Activated T-helper 1 cell treated with Interleukin-2 at 50 U/mL for 16 hours (primary cell): ENCODE measurements at places on chromosomes 3 and 15.

GRCh38 chr15:74626752-74627692, 11.4 kb downstream of the CLK3 start:
- DNase-seq: no peak

- no peak for DNase-seq
Measured at GRCh38 chr15:29369261-29369660, 99.6 kb upstream of the NSMCE3 start.

DNA sequence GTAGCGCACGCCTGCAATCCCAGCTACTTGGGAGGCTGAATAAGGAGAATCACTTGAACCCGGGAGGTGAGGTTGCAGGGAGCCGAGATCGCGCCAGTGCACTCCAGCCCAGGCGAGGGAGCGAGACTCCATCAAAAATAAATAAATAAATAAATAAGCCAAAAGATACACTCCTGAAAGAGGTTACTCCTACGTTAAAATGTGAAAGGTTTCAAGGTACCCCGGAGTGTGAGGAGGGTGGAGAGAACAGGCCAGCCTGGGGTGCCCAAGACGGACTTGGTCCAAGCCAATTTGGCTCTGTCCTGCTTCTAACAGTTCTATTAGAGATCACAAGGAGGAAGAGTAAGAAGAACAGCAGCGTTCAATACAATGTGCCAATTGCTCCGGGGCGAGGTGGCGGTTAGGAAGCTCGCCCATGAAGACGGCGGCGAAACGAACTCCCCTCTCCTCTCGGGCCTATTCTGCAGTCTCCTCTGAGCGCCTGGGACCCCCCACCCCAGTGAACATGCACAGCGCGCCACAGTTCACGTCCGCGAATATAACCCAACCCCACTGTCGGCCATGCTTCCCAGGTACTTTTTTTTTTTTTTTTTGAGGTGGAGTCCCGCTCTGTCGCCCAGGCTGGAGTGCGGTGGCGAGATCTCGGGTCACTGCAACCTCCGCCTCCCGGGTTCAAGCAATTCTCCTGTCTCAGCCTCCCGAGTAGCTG, 942 bp downstream of the ELP6 start:
- peak; percentile 7 for DNase-seq

GRCh38 chr3:114104414-114104813, 47.9 kb downstream of the QTRT2 start:
- DNase-seq: no peak

DNA sequence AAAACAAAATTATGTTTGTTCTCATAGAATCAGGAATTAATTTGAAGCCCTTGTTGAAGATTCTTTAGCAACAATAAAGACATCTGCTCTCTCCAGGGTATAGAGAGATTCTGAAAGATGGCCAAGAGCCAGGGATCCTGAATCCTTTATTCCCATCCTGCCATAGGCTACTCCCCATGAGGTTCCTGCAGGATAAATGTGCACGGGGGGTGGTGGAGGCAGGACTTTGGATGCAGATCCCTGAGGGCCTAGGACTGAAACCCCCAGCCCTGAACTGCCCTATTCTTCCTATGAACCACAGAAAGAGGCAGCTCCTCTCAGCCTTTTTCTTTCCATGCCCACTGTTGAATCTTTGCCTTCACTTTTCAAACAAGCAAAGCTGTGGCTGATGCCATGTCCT, 17.1 kb downstream of the TMEM108 start:
- no peak for DNase-seq

- no peak for DNase-seq
Measured at GRCh38 chr3:58013973-58014649, 5.9 kb downstream of the FLNB start.

DNA sequence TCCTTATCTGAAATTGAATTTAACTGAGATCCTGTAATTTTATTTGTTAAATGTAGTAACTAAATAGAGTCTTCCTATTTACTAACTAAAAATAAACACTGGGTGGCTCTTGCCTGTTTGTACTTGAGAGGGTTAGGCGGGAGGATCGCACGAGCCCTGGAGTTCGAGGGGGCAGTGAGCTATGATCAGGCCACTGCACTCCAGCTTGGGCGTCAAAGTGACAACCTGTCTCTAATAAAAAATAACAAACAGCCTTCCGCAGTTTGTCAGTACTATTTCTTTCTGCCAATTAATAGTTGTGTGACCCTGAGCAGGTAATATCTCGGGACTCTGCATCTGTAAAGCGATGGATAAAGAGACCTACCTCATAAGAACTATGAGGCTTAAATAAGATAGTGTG, 768 bp upstream of the PDE12 start:
- no peak for DNase-seq

DNA sequence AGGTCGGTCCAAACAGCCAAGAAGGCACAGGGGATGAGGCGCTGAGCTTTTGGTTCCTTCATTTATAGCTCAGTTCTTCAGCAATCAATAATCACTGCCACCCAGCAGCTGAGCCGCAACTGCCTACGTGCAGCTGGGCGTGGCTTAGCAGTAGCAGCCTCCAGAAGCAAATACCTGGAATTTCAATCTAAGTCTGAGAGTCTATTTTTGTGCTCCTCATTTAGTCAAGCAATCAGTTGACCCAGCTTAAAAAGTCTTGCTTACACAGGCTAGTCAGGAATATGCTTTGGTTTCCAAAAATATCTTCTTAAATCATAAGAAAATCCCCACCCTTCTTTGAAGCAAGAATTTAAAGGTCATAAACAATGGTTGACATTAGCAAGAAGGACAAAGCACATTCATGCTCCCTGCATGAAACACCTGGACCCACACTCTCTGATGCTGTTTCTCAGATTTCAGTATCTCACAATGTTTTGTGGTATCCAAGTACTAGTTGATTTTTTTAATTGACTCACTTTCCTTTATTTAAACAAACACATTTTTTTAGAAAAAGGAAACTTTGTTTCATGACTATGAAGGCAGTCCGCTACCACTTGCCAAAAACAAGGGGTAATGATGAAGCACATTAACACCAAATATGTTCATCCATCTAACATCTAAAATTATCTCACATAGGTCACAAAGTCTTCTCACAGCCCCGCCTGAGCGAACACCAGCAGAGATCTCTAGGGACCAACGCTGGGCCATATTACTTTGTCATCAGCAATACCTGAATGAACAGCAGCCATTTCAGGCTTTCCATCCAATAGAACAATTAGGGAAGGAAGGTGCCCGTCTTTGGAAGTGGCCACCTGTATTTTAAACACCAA, 106.1 kb downstream of the OXNAD1 start:
- no peak for DNase-seq

DNA sequence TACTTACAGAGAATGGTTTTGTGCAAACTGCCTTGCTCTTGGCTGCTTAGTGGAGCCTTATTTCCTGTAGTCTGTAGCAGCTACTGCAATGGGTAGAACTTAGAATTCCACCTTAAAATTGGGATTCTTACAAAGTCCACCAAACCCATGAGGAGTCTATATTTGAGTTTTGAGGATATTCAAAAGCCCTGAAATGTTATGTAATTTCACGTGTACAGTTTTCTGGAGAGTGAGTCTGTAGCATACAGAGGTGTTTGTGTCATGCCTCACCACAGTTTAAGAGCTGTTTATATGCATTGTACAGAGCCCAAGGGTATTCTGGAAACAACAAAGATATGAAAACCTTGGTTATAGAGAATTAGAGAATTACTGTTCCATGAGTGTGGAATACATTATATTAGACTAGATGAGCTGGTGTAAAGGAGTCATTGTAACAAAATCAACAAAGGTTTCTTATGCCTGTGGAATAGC, 114.4 kb downstream of the MBNL1 start:
- DNase-seq: no peak

DNA sequence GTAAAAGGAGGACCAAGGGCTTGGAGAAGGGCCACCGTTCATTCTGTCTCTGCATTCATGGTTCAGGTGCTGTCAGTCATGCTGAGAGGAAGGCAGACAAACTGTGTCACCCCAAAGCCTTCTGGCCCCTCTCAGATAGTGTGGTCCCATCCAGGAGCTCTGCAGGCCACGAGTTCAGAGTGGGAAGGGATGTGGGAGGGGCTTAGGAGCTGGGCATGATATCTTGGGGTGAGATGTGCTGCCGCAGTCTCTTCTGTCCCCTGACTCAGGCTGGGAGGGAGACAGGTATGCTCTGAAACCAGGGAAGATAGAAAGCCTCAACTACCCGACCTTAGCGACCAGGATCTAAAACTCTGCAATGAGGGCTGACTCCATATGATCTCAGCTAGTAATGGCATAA, 19.6 kb upstream of the MYO1E start:
- DNase-seq: no peak

GRCh38 chr3:130242850-130243569, 102.5 kb upstream of the COL6A5 start:
- no peak for DNase-seq

DNA sequence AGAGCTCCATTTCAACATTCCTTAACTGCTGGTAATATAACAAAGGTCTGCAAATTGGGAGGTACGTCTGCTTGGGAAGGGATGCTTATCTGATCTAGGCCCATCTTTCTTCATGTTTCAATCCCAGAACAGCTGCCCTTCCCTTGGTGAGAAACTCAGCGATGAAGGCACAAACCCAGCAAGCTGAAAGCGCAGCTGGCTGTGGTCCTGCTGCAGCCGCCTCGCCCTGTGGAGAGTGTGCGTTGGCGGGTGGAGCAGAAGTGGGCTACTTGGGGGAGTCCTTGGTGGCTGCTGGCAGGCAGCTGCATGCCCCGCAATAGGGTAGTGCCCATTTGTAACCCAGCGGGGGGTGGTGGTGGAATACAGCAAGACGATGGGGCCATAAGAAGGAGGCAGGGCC, 160.6 kb upstream of the WNT5A start:
- DNase-seq: no peak

DNA sequence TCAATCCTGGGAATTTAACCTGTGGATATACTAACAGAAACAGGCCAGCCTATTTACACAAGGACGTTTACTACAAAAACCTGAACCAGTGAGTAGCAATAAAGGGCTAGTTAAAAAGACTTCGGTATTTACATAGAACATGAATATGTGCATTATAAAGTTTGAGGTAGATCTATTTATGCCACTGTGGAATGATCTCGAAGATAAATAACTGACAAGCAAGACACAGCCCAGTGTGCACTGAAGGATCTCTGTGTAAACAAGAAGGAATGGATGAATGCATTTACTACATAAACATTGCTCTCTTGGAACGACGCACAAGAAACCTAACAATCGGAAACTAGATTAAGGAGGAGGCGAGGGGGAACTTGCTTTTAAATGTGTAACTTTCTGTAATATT, 132.0 kb upstream of the NSMCE3 start:
- no peak for DNase-seq

- no peak for DNase-seq
Measured at GRCh38 chr3:129658110-129658843, 51.8 kb upstream of the PLXND1 start.

- no peak for DNase-seq
Measured at GRCh38 chr3:25257026-25257425, 171.0 kb upstream of the RARB start.

DNA sequence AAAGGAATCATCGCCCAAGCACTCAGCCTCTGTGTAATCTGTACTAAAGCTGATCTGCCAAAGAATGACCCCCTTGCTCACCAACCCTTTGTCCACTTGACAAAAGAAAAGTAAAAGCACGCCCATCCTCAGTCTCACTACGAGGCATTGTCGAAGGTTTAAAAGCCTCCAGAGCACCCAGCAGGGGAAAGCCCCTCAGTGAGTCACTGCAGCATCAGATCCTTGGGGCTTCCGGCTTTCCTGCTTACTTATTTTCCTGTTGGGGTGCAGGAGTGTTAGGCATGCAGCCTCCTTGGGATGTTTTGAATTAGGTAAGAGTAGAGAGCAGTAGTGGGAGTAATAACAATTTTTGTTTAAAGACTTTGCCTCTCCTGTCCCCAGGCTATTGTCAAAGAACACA, 216.1 kb downstream of the MTHFS start:
- no peak for DNase-seq

DNA sequence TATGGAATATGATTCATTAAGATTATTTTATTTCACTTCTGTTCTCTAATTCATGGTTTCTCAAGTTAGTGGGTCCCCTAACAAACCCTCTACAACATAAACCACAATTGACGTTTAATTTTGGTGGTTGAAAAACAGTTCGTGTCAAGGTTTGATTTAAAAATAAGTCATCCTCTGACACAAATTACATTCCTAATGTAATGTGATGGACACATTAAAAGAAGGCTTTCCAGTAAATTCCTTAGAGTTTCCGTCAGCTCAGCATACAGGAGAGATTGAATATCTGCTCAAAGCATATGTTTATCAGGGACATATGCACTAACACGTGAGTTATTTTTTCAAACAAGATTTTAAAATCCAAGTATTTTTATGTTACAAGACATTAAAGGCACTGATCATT, 626.5 kb upstream of the ADAMTS9 start:
- no peak for DNase-seq

DNA sequence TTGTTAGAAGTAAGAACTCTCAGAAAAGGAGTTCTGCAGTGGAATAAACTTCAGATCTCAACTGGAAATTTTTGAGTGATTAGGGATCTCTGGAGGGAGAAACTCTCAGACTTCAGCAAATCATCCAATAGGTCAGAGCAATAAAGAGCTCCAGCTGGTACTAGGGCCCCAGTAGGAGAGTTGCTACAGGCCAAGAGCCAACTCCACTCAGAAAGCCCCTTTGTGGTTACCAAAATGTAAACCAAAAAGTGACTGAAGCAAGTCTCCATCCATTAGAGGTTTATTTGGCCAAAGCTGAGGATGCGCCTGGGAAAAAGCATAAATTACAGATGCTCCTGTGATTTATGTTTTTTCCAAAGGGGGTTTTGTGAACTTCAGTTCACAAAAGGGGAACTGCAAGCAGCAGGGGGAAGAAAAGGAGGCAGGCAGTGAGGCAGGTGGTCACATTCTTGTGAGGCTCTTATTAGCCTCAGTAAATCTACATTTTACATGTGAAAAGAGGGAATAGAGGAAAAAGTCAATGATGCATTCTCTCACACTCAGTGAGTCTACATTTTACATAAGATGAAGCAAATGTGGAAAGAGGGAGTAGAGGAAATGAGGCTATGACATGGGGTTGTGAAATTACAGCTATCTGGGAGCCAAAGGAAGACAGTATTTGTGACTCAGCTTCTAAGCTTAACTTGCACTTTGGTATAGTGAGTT, 92.4 kb upstream of the DAZL start:
- DNase-seq: no peak

GRCh38 chr15:68407141-68407885, 24.6 kb downstream of the ITGA11 start:
- no peak for DNase-seq

GRCh38 chr15:84658788-84659411, 901 bp upstream of the NMB start:
- no peak for DNase-seq

DNA sequence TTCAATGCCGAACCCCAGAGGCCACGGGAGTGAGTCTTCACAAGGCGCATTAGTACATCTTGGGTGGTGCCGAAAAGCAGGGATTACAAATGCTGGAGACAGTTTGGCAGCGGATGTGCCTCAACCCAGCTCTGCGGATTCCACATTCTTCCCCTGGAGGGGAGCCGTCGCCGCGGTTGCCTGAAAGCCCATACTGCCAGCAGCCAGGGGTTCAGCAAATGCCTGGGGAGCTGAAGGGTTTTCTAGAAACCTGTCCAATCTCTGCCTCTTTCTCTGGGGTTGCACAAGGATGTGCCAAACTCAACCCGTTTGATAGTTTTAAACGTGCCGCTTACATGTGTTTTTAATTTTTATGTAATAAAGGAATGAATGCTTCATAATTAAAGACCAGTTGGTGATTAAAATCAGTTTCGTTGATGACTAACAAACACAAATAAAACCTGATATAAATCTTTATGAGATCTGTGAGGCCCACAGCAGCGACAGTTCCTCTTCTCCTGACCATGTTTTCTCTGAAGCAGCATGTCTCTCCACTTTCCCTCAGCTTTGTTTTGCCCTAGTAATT, 74.6 kb upstream of the LEKR1 start:
- no peak for DNase-seq
